Right renal cortex interstitium (tissue), 3 donors: ENCODE measurements at places on chromosomes 16 and 17. TPM values are rescaled to one million over a fixed set of nuclear protein-coding genes. Genes with fewer than 3 reads are reported as not detected.

GRCh38 chr17:80008848-80009247, 26.8 kb downstream of the TBC1D16 start:
- no peak for DNase-seq

- DNase-seq = peak; percentile 48
Observed at GRCh38 chr16:3949287-3949686, 68.8 kb upstream of the CREBBP start.

DNA sequence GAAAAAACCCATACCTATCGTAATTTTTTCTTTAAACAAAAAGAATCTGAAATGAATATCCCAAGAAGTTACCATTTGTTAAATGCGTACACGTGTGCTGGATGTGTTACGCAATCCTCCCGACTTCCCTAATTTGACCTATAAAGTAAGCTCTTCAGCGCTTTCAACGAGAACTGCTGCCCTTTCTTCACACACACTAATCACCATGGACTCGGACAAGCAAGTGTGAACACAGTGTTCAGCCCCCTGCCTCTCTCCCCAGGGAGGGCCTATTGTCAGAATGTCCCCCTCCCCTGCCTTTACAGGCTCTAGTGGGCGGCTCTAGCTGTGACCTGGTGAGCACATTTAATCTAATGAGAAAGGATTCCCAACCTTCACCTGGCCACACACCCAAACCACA, 216.1 kb downstream of the CEP112 start:
- no peak for DNase-seq

DNA sequence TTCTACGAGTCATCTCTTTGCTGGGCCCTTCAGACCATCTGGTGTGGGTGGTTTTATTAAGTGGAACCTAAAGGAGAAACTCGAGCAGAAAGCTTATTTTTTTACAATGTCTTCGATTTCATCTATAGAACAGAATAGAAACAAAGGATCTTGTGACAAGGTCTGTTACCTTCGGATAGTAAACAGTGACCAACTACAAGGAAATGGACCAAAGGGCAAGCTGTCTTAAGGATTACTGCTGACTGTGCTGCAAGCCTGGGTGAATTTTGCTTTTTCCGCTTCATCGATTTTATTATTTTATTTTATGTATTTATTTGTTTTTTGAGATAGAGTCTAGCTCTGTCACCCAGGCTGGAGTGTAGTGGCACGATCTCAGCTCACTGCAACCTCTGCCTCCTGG, 348.9 kb upstream of the ERCC4 start:
- no peak for DNase-seq

GRCh38 chr16:48445782-48446533, 60.7 kb upstream of the SIAH1 start:
- no peak for DNase-seq

DNA sequence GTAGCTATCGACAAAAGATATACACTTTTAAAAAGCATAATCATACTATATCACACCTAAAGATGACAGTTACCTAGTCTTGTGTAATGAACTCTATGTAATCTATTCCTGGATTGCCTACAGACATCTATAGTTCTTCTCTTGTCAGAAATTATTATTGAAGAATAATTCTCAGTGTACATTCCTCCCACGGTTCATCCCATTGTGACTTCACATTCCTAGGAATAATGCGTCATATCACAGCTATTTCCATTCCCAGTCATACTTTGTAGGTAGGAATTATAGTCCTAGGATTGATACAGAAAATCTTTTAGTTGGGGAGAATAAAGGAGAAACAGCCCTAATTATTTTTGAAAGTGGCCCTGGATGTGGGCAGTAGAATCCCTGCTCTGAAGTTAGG, 44.0 kb upstream of the ABCC11 start:
- DNase-seq = no peak

NPIPA3 gene
- polyA plus RNA-seq = 8.2 TPM

SECTM1 gene
- polyA plus RNA-seq = 1.2 TPM

ZNF624 gene
- 13.0 TPM for polyA plus RNA-seq

GJD3 gene
- polyA plus RNA-seq = not detected

SPN gene
- 2.2 TPM for polyA plus RNA-seq

SYCE1L gene
- 4.1 TPM for polyA plus RNA-seq

NOD2 gene
- 0.32 TPM for polyA plus RNA-seq

VMO1 gene
- 0.39 TPM for polyA plus RNA-seq

KRTAP2-3 gene
- not detected for polyA plus RNA-seq
